Inflammatory macrophage treated with lipopolysaccharide for 1 hour (primary cell): ENCODE measurements at places on chromosomes 2 and 18.

DNA sequence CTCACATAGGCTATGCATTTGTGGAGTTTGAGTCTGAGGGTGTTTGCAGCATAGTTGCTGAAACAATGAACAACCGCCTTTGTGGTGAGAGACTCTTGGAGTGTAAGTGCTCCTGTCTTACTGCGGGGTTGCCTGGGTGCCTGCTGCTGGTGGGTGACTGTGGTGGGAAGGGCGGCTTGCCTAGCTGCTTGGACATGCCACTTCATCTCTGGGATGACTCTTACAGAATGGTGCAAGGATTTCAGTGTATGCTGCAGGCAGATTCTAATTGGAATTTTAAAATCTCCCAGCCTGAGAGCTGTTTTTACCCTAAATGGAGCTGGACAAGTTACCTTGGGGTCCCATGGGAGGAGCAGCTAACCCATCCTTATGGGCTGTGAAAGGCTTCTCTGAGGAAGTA, 50.1 kb downstream of the CYP27C1 start:
- DNase-seq, result no peak

- DNase-seq, result no peak
Measured at GRCh38 chr2:227706859-227707258, 11.0 kb downstream of the SLC19A3 start.

GRCh38 chr2:41127351-41127750, 675.5 kb upstream of the SLC8A1 start:
- DNase-seq, result no peak

DNA sequence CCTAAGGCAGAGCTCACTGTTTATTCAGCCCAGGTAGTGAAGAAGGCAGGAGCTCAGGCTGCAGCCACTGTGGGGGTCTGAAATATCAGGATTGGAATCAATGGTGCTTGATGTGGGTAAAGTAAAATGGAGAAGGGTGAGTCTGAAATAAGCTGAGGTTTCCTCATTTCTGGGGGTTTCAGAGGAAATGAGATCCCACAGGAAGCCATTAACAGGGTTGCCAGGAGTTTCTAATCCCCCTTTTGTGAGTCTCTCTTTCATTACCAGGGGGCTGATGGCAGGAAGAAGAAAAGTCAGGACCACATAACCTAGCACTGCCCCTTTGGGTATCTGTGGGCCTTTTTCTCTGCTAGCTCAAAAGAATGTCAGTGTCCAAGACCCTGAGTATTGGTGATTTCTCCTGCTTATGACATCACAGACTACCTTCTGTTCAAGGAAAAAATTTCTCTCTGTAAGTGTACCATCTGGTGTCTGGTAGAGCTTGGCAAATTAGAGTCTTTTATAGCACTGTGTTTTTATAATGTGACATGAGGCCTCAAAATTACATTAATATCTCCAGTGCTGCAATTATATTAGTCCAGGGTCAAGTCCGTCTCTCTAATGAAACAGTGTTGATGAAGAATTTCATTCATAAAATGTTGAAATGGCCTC, 56.0 kb downstream of the LBH start:
- DNase-seq, result no peak

DNA sequence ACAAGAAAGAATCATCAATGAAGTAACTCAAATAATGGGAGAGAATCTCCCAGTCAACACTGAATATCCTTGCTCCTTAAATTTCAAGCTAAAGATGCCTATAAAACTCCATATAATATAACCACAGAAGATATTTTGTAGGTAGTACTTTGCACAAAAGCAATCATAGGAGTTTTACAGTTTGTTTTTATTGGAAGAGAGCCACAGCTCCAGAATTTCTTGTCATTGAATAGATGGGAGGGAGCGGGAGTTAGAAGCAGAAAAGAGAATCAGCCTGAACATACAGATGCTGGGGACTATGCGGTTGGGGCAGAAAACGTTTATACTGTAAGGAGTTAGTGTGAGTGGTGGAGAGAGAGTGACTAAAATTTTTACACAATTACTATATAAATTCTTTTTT, 18.3 kb upstream of the SMAD4 start:
- DNase-seq, result no peak

DNA sequence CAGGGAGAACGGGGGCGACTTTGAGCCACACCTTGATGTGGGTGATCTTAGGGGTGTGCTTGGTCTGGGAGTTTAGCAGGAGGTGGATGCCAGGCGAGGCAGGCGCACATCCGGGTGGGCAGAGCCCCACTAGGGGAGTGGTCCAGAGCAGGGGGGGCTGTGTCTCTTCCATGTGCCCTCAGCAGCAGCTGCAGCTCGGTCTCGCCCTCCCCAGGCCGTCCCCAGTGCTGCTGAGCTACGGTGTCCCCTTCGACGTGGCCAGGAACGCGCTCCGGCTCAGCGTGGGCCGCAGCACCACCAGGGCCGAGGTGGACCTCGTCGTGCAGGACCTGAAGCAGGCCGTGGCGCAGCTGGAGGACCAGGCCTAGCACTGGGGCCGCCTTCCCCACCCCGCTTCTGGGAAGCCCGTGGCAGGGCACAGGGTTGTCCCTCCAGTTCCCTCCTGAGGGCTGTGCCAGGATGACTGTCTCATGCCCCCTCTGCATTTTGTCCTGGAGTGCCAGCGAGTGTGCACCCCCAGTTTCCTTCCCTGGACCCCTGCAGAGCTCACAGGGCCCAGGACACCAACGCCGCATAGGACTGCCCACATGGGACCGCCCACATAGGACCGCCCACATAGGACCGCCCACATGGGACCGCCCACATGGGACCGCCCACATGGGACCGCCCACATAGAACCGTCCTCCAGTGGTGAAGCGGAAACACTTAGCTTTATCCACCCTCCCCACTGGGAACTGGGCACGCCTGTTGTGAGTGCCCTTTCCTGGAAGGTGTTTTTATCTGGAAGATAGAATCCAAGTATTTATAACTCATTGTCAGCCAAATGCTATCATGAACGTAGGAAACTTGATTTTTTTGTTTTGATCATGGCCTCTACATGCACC, 1.9 kb upstream of the ESPNL start:
- no peak for DNase-seq

GRCh38 chr18:7177116-7177744, 53.7 kb upstream of the LRRC30 start:
- DNase-seq, result peak; percentile 29

DNA sequence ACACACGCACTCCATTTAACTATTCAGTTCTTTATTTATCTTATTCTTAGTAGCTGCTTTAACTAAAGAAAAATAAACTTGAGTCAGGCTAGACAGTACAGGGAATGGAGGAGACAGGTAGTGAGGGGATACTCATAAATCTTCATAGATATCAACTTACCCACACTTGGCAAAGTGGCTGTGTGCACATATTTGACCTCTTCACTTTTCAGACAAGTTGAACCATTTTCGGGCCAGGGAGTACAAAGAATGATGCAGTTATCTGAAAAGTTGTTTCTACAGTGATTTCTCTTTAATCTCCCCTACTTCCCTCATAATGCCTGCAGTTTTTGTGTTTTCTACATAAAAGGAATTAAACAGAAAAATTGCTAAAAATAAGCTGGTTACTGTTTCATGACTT, 307.5 kb downstream of the GULP1 start:
- DNase-seq, result no peak

- DNase-seq, result peak; percentile 79
Measured at GRCh38 chr18:10015941-10016819, 102.4 kb downstream of the VAPA start.

GRCh38 chr2:232979871-232980461, 33.1 kb downstream of the NGEF start:
- DNase-seq, result no peak

DNA sequence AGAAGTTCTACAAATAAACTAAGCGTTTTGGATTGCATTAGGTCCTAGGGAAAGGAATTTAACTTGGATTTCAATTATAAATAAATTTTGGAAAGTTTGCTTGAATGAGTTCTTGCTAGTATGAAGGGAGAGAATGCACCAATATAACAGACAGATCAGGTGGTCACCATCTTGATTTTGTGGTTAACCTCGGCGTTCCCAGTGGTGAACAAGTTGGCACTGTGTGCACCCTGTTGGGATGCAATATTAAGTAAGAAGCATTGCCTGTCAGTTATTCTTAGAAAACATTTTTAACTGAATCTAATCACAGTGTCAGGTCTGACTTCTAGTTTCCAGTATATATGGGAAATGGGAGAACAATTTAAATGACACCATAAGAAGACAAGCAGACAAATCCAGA, 673.4 kb downstream of the SLC4A3 start:
- no peak for DNase-seq

DNA sequence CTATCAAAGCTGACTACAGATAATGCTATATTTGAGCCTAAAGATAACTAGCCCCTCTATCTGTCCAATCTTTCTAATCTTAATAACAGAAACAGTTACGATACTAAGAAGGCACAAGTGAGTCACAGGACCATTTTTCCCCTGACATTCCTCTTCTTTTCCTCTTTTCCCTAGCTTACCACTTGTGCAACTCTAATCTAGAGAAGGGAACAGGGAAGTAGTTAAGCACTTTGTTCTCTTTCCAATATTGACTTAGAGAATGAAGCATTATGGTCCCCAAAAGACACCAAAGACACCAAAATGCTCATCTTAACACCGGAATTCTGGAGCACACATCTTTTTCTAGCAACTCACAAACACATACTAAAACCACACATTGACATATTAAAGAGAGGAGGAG, 1.8 kb downstream of the PDE11A start:
- DNase-seq, result no peak

DNA sequence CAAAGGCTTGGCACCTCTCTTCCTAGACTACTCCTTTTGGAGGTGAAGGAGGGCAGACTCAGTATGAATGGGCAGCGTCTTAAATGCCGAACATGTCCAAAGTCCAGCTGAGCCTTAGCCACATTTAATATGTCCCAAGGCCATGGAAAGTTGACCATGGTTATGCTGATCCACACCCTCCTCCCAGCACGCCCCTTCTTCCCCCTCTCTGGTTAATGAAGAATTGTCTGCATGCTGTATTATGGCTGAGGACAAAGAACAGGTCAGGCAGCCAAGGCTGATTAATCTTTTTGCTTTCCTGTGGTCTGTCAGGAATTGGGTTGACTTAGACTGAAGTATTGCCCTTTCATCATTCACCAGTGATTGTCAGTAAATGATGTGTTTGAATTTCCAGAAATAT, 5.8 kb upstream of the MYOM1 start:
- no peak for DNase-seq

DNA sequence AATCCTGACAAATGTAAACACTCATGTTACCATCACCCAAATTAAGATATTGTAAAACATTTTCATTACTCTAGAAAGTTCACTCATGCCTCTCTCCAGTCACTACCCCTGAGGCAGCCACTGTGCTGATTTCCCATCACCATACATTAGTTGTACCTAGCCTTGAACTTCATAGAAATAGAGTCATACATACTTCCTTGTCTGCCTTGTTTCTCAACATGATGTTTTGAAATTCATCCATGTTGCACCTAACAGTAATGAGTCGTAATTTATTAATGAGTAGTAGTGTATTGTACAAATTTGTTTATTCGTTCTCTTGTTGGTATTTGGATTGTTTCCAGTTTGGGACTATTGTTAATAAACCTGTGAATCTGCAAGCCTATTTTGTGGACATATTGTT, 49.0 kb upstream of the TWSG1 start:
- DNase-seq, result no peak

- peak; percentile 86 for DNase-seq
Measured at GRCh38 chr2:190528521-190529001, 6.0 kb downstream of the NEMP2 start.

DNA sequence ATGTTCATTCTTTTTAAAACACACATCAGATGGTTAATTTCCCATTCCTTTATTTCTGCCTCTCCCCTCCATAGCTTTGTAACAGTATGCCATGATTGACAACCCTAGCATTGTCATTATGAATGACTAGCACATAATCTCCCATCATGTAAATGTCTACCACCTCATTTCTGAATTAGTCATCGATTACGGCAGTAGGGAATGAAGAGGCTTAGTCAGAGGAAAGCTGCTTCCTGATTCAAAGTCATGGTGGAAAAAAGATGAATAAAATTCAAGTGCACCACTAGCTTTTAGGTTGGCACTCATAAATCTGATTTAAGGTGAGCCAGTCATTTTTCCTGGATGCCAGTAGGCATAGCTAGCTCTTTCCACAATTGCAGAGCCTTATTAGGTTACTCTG, 19.1 kb upstream of the ACMSD start:
- DNase-seq, result peak; percentile 1

DNA sequence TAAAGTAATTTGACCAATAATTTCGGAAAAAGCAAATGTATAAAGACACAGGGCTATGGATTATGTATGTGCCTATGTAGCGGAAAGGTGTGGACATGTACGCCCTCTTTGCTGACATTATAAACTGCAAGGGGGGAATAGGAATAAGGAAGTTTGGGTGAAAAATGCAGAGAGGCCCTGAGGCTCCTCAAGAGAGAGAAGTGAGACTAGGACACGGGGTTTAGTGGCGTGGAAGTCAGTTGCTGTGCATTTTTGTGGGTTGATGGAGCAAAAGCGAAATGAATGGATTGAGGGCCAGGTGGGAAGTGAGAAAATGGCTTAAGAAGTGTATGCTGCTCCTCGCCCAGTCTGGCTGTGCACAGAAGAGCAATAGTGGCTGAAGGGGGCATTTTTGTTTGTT, 96.2 kb upstream of the B3GNT7 start:
- peak; percentile 55 for DNase-seq

DNA sequence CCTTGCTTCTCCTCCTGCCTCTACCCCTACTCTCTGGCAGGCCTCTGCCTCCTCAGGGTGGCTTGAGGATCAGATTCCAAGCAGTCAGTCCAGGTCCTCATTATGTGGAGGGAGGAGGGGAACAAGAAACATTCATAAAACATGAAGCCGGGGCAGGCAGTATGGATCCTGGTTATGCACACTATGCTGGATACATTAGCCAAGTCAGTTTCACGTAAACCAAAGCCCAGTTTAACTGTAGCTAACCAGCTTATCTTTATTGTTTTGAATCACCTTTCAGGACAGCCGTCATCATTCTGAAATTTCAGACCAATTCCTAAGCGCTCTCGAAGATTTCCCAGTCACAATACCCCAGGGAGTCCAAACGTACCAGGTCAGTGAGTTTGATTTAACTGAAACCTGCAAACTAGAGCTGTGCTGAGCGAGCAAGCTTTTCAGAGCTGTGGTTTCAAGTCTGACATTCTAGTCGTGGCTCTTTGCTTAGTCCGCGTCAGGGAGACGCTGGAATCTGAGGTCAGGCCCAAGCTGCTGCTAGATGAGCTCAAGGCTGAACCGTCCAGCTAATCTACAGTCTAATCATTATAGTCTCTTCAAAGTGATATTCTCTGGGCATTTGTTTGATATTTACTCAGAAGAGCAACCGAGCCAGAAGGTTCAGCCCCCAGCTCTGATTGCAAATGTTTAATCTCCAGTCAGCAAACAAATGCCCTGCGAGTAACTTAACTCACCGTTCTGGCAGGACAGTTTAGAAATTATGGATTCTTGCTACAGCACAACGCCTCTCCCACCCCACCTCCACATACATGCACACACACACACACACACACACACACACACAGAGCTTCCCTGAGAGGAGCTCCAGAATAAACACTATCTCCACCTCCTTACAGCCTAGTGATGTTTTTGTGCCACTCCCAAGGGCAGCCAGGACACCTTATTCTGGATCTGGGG, 63.8 kb upstream of the BZW1 start:
- DNase-seq, result peak; percentile 5

GRCh38 chr18:36250827-36251226, 46.7 kb upstream of the FHOD3 start:
- DNase-seq, result no peak

- DNase-seq, result no peak
Measured at GRCh38 chr2:149725234-149725633, 137.7 kb upstream of the MMADHC start.
